ENCODE measurements at places on chromosomes 3 and 15.
A peak's percentile ranks its signal among the peaks of the same experiment; 100 is the strongest.

DNA sequence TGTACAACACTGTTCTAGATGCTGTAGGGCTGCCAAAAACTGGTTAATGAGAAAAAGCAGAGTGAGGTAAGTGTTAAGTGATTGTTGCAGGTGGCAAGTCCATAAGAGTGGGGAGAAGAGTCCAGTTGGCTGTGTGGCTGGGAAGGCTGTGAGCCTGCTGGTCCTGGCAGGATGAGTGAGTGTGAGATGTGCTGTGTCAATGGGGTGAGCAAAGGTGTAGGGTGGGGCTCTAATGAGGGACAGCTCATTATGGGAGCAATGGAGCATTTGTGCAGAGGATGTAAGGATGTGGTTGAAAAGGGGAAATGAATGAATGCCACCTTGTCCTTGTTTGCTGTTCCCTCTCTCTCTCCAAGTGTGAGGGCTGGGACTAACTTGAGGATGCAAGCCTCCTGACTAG, 145.3 kb upstream of the ROPN1 start:
- no peak for DNase-seq

DNA sequence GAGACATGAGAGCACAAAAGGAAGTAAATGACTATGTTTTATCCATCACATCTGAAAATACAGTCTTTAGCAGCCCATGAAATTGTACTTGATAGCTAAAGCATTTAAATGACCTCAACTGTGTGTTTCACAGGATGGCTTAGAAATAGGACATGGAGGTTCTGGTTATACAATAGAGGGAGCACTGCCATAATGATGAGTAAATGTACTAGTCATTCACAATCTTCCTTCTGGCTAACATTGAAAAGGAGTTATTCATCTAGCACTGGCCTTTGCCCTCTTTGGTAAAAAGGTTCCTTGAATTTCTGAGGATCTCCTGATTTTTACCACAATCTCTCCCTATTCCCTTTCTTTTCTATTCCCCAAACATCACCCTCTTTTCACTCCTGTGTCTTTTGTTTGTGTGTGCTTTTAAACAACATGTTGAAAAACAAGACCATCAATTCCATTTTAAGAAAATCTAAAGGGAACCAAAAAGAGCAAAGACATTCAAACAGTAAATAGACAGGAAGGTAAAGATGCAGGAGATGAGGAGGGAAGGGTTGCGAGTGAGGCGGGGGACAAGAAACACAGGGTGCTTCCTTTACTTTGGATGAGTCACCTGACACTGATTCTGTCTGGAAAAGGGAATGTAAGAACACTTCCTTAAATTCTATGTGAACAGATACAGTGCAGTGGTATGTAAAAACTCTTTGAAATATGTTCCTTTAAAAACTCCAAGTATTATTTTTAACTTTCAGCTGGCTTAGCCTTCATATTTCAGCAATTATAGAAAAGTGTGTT, 619.0 kb downstream of the MECOM start:
- no peak for DNase-seq

DNA sequence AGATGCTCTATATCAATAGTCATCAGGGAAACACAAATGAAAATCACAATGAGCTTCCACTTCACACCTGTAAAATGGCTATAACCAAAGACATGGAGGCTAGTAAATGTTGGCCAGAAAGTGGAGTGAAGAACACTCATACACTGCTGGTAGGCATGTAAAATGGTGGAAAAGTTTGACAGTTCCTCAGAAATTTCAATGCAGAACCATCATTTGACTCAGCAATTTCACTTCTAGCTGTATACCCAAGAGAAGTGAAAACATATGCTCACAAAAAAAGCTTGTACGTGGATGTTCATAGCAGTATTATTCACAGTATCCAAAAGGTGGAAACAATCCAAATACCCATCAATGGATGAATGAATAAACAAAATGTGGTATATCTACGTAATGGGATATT, 19.2 kb upstream of the TOP2B start:
- DNase-seq = no peak

- DNase-seq = no peak
These were observed 343.0 kb downstream of the PLOD2 start for GRCh38 chr3:145817870-145818483.

DNA sequence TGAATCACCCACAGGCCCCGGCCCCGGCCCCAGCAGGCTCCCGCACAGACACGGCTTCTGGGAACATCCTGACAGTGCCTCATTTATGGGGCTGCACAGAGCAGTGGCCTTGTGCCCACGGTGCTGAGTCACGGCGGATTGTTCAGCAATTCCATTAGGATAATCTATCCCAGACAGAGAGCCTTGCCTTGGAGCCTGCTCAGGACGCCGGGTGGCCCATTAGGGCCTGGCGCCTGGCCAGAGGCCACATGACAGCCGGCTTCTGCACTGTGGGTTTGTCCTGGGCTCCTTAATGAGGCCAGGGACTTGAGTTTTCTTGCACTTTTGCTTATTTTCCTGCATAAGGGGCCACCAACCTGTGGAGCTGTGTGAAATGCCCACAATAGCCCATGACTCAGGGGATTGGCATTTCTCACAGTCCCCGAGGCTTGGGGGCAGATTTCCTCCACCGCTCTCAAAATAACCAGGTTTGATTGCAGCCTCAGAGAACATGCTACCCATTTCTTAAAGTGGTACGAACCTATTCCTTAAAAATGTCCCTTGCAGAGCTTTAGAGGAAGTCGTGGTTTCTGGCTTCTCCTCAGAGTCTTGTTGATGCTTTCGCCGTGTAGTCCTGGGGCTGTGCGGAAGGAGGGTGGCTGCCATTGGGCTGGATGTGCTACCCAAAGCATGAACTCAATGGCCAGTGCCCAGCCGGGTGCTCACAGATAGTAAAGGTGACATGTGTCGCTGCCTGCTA, 19.0 kb downstream of the SYNM start:
- DNase-seq = peak; percentile 96

DNA sequence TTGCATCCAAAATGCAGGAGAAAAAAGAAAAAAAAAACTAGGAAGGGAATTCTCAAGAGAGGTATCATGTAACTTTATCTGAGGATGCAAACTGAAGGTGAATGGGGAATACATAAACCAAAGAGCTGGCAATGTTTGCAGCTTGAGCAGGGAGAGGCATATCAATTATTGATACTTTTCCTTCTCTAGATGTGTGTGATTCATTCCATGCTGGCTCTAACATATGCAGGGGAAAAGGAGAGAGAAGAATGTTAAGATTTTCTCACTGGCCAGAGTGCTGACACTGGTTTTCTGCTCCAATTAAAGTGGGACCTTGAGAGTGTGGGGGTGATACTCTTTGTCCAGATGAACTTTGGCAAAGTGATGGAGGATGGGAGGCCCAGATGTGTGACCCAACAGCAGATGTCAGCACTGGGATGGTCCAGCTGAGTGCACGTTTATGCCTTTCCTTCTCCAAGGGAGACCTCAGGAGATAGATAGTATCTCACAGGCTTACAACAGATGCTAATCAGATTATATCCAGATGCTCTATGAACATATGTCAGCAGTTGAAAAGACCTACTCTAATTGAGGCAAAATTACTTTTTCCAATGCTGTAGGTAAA, 50.0 kb upstream of the PSMD6 start:
- DNase-seq = no peak

DNA sequence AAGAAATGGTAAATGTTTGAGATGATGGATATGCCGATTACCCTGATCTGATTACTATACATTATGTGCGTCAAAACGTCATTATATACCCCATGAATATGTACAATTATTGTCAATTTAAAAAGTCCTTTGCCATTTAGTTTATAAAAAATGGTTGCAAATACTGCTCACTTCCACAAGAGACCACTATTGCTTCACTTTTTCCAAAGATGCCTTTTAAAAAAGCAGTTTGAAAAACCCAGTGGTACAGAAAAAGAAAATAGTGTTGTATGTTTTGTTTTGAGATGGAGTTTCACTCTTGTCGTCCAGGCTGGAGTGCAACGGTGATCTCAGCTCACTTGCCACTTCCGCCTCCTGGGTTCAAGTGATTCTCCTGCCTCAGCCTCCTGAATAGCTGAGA, 39.3 kb downstream of the EDEM1 start:
- DNase-seq = peak; percentile 30

DNA sequence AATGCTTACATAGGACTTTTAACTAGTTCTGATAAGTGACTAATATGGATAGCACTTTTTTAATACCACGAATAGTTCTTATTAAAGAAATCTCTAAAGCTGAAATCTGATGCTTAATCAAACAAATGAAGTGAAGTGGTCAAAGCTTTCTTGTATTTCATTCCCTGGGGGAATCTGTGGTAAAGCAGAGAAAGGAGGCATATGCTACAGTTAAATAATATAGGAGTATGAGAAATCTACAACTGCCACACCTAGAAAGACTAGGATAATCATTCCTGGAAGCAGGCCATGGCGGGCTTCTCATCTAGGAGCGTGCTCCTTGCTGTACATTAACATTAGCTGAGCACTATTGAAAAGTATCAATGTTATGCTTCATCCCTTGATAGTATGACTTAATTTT, 835.7 kb downstream of the OTOL1 start:
- DNase-seq = no peak

DNA sequence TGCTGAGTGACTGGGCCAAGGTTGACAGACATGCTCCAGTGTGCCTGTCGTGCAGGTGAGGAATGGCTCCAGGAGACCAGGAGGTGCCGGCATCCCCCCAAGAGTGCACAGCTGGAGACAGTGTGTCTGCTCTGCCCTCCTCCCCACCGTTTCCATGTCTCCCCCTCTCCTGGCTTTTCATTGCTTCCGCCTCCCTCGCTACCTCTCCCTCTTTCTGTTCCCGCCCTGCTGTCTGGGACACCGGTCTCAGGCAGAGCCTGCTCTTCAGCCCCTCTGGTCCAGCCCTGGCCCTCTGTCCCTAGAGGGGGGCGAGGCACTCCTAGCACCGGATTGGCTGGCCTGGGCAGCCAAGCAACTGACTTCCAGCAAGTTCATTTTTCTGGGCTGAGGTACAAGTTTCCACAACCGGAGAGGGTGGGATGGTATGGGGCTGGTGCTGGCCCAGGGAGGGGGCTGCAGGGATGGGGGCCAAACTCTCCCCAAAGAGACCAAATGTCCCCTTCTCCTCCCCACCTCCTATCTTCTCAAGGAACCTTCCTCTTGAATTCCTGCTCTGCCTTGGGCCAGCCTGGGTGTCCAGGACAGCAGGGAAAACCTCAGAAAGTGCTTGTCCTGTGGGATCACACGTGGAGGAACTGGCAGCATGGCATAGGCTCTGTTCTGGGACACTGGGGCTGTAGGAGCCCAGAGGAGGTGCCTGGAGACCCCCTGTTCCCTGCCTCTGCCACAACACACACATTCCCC, 32.6 kb downstream of the PRKCD start:
- no peak for DNase-seq

GRCh38 chr3:101850246-101851051, 1.1 kb downstream of the NFKBIZ start:
- peak; percentile 38 for DNase-seq

DNA sequence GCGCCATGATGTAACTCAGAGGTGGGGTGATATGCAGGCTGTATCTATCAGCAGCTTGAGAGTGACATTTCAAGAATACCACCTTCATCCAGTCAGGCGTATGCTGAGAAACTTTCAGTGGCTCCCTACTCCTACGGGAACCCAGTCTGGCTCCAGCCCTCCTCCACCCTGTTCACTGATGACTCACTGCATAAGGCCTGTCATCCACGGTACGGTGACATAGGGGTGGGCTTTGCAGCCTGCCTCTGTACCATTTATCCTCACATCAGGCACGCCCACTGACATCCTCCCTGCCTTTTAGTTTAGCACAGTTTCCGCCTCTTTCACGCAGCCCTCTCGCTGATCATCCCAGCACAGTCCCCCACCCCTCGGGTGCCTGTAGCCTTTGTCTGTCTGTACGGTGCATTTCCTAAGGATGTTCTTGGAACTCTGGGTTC, 11.7 kb downstream of the PXYLP1 start:
- DNase-seq = no peak

DNA sequence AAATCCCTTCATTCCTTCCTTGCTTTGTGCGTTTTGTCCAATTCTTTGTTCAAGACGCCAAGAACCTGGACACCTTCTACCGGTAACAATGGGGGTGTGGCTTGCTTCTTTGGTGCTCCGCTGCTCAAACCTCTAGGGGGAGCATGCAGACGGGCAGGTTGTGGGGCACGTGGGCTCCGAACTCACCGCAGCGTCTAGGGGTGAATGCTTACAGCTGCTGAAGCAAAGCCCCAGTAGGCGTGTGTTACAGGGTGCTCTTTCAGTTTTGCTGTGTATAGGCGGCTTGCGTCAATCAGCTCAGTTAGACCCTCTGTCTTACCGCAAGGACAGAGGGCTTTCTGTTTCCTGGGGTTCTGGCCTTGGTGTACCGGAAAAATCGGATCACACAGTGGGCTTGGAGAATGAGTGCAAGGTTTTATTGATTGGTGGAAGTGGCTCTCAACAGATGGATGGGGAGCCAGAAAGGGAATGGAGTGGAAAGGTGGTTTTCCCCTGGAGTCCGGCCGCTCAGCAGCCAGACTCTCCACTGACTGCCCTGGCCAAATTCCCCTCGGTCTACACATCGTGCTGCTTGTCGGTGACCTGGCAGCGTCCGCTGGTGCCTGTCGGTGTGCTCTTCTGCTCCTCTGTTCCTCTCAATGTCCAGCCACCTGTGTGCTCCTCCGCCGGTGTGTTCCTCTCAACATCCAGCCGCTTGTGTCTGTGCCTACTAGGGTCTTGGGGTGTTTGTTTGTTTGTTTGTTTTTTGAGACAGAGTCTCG, 1.2 kb upstream of the LRRC34 start:
- no peak for DNase-seq

GRCh38 chr15:54273928-54274327, 295.7 kb downstream of the UNC13C start:
- no peak for DNase-seq

GRCh38 chr3:186193534-186194450, 84.9 kb upstream of the ETV5 start:
- no peak for DNase-seq

GRCh38 chr3:54046641-54047214, 75.6 kb upstream of the CACNA2D3 start:
- DNase-seq = no peak

DNA sequence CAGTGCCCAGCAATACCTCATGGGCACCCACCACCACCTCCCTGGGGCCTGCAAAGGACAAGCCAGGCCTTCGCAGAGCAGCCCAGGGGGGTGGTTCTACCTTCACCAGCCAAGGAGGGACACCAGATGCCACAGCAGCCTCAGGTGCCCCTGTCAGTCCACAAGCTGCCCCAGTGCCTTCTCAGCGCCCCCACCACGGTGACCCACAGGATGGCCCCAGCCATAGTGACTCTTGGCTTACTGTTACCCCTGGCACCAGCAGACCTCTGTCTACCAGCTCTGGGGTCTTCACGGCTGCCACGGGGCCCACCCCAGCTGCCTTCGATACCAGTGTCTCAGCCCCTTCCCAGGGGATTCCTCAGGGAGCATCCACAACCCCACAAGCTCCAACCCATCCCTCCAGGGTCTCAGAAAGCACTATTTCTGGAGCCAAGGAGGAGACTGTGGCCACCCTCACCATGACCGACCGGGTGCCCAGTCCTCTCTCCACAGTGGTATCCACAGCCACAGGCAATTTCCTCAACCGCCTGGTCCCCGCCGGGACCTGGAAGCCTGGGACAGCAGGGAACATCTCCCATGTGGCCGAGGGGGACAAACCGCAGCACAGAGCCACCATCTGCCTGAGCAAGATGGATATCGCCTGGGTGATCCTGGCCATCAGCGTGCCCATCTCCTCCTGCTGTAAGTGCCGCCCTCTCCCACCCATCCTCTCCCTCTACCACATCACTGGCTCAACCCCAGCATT, 19.2 kb upstream of the BFSP2 start:
- DNase-seq = no peak

Measured in pons (tissue), 1 donor.